ENCODE measurements at places on chromosomes 5 and 9.

GRCh38 chr9:104911032-104911607 lies 16.8 kb downstream of the ABCA1 start:
- no peak for DNase-seq

DNA sequence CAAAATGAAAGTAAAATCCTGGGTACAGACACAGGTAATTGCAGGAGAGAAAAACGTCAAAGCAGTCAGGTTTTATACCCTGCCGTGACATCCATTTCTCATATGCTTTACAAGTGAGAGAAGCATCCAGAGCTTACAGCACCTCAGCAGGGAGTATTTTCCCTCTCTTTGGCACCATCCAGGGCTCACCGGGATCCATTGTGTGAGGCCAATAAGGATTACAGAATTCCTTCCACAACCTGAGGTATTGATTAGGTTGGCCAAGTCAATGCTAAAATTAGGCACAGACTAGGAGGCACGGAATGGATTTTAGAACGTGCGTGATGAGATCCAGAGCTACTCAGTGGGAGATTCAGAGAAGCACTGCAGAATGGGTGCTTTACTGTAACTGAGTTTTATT lies 296.6 kb downstream of the FBXL7 start:
- no peak for DNase-seq

DNA sequence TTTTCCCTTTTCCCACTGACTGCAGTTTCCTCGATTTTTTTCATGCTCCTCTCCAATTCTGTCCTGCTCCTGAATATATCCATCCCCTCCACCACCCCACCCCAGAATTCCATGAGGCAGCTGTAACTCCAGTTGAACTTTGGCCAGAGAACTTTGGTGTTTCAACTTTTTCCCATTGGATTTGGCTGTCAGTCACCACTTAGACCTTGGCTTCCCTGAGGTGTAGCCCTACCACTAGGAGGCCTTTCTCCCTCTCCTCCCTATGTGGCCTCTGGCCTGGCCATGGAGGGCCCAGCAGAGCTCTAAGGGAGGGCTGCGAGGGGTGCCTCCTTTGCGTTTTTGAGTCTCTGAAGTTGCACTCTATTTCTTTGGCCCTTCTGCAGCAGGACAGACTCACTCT lies 261.3 kb downstream of the PIK3R1 start:
- no peak for DNase-seq

GRCh38 chr9:116090030-116090770 lies 63.4 kb upstream of the PAPPA start:
- no peak for DNase-seq

DNA sequence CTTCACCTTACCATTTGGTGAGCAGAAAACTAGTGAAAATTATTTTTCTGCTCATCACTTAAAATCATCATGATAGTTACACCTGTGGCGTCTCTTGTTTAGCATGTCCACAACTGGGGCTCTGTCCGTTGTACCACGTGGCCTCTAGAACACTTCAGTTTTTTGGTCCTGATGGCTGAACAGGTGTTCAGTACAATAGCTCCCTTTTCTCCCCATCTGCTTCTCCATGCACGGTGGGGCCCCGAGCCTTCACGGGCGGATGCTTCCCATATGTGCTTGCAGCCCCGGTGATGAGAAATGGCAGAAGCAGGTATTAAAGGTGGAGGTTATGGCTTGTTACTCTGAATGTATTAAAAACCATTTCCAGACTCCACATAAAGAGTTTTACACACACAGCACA lies 304.1 kb downstream of the CWC27 start:
- no peak for DNase-seq

DNA sequence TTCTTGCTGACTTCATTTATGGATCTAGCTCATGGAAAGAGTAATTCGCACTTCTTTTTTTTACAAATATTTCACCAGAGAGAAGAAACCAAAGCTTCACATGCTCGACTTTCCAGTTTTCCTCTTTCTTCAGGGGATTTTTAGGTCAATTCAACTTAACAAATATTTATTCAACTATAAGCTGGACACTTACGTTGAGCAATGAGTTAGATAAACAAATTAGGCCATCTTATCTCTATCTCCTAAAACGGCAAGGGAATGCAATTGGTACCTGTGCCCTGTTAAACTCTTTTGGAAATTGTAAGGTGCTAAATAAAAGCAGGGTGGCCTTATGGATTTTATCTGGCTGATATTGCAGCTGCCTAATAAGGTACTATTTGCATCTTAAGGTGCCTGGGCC lies 145.1 kb upstream of the RAI14 start:
- DNase-seq = no peak

DNA sequence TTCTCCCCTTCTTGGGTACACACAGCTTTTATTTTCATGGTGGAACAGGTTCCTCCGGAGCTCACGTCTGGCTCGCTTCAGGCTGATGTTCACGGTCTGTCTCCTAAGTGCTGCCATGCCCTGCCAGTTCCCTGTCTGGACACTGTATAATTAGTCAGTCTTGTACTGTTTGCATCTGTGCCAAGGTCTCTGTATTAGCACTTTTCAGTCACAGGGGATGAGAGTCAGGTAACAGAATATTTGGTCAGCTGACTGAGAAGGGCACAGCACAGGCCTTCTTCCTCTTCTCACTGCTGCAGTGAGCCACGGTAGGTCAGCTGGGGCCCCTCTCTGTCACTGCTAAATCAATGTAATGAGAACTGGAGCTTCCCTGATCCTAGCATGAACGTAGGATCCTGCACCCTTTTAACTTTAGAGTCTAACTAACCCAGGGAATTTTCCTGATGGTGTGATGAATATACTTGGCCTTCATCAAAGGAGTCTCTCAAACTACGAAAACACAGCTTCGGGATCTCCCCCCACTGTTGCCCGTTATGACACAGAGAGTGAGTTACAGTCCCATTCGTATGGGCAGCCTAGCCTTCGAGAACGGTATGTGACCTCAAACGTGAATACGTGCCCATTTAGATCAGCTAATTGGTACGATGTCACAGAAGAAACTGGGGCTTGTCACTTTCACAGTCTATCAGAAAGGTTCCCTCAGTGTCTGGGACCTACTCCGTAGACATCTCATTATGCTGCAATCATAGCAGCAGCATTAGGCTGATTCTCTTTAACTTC lies 354.1 kb upstream of the RFX3 start:
- DNase-seq = no peak

GRCh38 chr9:4144869-4145268 lies 155.0 kb downstream of the GLIS3 start:
- DNase-seq = no peak

- no peak for DNase-seq
These were observed 678.4 kb upstream of the RGMB start for GRCh38 chr5:98095072-98095471.

DNA sequence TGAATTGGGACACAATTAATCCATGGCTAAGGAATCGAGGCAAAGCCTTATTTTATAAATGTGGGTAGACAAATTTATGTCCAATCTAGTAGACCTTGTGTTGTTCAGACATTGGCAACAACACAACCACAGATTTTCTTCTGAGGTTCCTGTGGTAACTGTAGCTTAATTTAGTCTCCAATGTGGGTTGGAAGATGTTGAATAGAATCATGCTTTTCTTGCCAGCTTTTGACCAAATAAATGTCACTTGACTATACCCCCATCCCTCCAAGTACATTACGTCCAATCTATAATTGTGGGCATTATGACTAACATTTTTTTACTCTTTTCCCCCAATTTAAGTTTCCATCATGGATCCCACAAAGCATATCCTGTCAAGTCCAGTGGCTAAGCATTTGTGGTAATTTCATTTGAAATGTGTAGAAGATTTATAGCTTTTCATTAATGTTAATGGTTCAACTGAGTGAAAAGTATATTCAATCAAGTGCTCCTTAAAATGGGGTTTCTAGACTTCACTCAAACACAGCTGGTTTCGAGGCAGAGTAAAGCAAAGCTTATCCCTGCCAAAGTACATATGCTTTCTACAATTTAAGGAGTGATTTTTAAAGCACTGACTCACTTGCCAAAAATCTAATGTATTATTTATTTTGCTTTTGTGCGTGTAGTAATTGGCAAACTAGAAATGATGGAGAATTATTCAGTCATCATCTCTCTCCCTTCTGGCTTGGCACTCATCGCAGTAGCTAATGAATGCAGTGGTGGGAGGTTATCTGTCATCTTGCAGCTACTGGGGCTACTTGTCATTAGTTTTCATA lies 141.8 kb downstream of the FAM174A start:
- no peak for DNase-seq

DNA sequence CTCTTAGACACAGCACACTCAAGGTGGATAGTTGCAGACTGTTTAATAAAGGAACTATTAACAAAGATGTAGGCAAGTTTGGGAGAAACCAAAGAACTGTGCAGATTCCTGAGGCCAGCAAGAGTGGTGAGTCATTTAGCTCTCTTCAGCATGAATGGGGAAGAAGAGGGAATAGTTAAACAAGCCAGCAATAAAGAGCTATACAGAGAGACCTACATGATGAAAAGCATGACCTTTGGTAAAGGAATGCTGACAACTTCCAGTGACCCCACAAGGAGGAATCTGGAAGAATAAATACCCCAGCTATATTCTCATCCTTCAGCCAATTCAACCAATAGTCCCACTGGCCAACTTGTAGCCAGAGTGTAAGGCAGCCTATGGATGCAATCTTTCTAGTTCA lies 706.0 kb upstream of the GRAMD2B start:
- no peak for DNase-seq

DNA sequence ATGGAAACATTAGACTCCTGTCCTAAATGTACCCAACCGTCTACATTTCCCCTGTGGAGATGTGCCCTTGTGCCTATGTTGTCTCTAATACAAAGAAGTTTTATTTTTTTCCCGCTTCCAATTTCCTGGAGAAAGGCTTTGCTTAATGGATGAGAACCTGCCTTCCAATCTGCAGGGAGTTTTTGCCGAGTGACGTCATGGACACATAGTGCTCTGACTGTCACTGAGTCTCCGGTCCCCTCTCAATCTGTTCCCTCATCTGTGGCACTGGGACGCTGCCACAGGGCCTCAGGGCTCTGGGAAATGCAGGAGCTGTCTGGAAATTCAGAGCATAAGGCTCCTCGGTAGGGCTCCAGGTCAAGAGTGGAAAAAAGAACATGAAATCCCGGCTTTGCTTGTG lies 144.8 kb downstream of the PDZD2 start:
- DNase-seq = no peak

GRCh38 chr9:103152473-103152872 lies 157.3 kb downstream of the CYLC2 start:
- no peak for DNase-seq

- DNase-seq = no peak
These were observed 118.1 kb downstream of the SLIT3 start for GRCh38 chr5:169182797-169183196.

Measured in effector CD8-positive, alpha-beta T cell (primary cell).